ENCODE measurements at places on chromosomes 5 and 9.

DNA sequence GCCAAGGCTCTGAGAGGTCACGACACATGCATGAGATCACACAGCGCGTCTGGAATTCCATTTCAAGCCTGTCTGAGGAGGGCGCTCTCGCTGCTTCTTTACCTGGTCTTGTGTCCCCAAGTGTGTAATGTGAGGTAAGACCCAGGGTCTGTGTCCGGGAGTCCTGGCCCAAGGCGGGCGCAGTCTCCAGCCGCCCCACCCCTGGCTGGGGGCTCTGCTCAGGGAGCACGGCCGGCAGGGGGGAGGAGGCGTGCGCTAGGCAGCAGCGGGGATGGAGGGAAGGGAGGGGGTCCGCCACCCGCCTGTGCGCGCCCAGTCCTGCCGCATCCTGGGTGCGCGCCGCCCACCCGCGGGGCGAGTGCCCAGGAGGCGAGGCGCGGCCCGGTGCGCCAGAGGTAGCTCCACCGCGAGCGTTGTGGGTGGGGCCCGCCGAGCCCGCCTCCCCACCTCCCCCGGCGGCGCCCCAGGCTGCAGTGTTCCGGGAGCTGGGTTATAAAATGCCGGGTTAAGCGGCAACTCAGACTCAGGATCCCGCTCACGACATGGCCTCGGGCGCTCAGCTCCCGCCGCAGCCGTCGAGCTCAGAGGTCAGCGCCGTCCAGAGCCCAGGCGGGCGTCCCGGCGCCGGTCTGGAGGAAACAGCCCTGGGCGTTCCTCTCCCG lies at the start of gene CCNI2:
TSS of gene CCNI2 (plus strand) at position 473 of the 662 bp plus-strand sequence. CDS start at position 543, 70 bp downstream.
- DNase-seq: peak; percentile 59

GRCh38 chr5:21817668-21818369 lies 1035.3 kb downstream of the CDH12 start:
- no peak for DNase-seq

GRCh38 chr9:102770704-102771103 lies 224.4 kb upstream of the CYLC2 start:
- DNase-seq: no peak

GRCh38 chr5:95102687-95103086 lies 182.2 kb downstream of the MCTP1 start:
- DNase-seq: no peak

DNA sequence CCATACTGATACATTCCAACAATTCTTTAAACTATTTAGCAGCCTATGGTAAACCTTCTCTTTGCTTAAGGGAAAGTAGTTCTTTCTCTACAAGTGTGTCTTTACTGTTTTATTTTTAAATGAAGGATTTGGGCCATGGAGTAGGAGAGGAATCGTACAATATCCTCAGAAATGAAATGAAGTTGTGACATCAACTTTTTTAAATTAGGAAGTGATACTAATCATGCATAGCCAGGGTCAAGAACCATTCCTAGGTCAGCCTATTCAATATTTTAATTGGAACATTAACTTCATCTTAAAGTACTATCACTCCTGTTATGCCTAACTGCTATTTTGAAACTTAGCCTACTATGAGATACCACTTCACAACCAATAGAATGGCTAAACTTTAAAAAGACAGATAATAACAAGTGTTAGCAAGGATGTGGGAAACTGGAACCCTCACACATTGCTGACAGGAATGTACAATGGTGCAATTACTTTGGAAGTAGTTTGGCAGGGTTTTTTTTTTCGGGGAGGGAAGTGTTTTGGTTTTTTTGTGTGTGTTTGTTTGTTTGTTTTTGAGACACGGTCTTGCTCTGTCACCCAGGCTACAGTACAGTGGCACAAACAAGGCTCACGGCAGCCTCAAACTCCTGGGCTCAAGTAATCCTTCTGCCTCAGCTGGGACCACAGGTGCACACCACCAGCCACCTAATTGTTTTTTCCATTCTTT lies 10.7 kb downstream of the AGTPBP1 start:
- no peak for DNase-seq

GRCh38 chr5:5523066-5523505 lies 100.6 kb downstream of the ICE1 start:
- DNase-seq: no peak

GRCh38 chr5:111197523-111197922 lies 26.7 kb upstream of the CAMK4 start:
- DNase-seq: peak; percentile 38

GRCh38 chr5:1413211-1413610 lies 32.0 kb downstream of the SLC6A3 start:
- DNase-seq: no peak

DNA sequence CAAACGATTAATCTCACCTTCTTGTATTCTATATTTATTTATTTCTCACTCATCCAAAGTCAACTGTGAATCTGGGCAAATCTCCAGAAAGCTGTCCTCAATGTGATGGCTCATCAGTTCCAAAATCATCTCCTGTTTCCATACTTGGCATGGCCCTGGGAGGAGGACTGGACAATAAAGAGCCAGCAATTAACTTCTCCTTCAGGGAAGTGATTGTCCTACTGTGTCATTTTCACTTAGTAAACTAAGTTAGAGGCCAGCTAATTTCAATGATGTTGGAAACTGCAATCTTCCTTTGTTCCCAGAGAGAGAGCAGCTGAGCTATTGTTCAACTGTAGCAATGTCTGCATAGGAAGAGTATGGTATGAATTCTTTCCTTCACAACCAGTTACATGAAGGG lies 17.5 kb downstream of the CDH12 start:
- DNase-seq: no peak

GRCh38 chr9:86907346-86907745 lies 40.0 kb downstream of the GAS1 start:
- no peak for DNase-seq

DNA sequence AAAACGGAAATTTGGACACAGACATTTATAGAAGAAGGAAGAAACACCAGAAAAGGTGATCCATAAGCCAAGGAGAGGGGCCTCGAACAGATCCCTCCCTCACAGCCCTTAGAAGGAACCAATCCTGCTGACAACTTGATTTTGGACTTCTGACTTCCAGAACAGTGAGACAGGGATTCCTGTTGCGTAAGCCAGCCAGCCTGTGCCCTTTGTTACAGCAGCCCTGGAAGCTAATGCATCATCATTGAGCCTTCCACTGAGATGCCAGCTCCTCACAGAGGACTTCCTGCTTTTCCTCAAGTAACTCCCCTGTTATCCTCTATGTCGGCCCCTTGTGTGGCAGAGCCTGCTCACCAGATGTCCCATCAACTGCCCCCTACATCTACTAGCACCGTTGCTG lies 94.1 kb downstream of the JMY start:
- no peak for DNase-seq

GRCh38 chr5:75374394-75374814 lies 37.4 kb downstream of the HMGCR start:
- no peak for DNase-seq

DNA sequence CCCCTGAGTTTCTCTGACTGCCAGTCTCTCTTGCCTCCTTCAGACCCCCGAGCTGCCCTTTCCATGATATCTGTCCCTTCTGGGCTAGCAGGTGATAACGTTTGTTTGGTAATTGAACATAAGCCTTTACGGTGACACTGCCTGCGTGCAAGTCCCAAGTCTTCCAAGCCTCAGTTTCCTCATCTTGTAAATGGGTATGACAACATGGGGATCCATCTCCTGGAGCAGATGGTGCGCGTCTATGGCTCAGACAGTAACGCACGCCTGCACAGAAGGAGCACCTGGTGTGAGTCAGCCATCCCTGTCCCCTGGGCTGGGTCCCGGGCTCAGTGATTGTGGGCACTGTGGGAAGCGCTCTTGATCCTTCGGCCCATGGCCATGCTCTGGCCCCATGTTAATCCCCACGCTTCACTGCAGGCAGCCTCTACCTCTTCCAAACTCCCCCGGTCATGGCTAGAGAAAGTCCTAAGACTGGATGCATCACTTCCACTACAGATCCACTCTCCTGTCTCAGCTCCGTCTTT lies 85.8 kb downstream of the DAP start:
- DNase-seq: no peak

DNA sequence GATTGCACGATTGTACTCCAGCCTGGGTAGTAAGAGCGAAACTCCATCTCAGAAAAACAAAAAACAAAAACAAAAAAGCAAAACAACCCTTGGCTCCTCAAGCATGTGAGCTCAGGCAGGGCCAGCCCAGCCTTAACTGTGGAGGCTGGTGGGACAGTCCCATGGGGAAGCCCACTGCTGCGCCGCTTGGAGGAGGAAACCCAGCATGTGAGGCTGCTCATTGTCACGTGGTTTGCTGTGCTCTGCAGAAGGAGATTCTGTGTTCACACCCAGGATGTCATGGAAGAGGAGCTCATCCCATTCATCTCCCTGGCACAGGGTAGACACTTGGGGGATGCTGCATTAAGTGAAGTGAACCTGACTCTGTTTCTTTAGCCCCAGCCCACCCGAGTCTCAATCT lies 4.0 kb downstream of the ZBED3 start:
- no peak for DNase-seq

DNA sequence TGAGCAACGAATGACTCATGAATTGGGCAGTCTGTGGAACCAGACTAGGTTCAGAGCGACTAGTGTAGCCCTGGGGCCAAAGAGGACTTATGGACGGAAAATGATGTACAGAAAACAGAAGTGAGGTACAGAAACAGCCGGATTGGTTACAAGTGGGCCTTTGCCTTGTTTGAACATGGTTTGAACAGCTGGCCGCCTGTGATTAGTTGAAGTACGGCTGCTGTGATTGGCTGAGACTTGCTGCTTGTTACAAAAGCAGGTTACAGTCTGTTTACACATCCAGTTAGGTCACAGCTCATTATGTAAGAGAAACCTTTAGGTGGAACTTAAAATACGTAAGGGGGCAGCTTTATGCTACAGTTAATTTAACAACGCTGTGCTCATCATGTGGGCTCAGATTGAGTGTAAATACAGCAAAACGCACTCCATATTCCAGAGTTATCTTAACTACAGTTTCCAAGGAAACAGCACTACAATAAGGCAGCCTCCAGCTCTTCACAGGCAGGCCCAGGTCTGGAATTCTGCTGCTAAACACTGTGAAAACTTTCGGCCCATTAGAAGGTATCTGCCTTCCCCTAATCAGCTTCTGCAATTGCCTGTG lies 6.5 kb downstream of the AMACR start:
- no peak for DNase-seq

DNA sequence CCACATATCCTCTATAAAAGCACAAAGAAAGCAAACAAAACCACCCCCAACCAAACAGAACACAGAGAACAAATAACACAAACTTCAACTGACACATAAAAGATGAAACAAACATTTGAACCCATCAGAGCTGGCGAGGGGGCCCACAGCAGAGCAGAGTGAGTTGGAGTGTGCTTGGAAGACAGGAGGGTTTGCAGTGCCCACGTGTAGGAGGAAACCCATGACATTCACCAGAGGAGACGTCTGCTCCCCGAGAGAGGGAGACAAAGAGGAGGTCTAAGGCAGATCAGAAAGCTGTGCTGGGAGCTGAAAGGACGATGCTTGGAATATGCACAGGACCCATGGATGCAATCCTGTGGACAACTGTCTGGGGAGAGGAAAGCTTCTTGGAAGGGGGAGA lies 27.0 kb downstream of the MRPL36 start:
- no peak for DNase-seq

DNA sequence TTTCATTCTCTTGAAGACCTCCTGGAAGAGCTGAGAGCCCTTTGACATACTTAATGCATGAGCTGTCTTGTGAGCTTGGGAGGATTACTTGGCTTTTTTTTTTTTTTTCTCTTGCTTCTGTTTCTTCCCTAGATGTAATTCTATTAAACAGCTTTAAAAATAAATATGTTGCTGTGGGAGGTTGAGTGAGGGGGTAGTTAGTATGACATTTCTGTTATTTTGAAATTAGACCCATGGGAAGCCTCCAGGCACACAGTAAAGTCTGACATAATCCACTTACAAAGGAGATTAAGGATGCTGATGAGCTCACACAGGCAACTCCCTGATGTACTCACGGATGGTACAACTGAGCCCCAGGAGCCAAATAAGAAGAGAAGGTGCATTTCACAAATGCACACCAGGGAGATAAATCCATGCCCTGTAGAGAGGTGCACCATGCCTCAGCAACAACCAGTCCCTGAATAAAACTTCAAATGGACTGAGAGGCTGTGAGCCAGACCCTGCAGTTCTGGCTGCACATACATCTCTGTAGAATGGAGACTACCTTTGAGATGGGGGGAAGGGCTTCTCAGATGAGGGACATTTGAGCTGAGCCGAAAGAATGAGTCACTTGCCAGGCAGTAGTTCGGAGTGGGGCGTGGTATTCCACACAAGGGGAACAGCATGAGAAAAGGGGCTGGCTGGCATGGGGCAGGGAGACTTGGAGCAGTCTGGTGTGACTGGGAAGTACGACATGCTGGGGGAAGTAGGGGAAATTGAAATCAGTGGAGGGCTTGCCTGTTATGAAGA lies 68.7 kb downstream of the ACTL7B start:
- DNase-seq: no peak

DNA sequence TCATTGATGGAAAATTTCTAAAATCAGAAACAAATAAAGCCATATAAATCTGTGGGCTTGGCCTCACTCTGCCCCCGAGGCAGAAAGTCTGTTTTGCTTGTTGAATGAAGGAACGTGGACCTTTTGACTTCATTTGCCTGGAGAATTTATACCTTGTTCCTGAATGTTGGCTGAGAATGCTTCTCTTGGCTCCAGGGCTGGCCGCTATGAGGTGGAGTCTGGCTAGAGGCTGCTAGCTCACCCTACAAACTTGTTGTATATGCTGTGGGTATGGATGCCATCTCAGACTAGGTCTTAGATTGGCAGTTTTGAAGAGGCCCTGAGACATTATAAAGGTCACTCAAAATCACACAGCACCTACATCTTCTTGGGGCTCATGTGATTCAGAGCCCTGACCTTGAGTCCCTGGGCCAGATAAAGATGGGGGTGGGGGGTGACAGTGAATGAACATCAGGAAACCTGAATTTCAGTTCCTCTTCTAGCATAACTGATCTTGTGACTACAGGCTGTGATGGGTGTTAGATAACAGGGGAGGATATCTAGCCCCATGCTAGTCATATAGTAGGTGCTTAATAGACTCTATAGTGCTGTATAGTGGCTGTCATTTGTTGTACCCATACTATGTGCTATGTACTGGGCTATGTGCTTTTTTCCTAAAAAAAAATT lies 2.8 kb downstream of the GM2A start:
- no peak for DNase-seq

DNA sequence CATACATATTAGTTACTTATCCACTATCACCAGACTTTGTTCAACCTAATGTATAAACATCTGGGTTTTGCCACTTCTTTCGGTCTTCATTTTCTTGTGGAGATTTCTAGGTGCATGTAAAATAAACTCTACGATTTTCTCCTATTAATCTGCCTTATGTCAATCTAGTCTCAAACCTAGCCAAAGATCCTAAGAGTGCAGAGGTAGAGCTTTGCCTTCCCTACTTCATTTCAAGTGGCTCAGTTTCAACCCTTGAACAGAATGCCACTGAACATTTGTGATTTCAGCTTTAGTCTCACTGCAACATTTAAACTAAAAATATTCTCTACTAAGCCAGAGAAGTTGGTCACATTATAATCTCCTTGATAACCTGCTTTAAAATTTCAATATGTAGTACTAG lies 94.0 kb downstream of the EDIL3 start:
- DNase-seq: no peak
